Stimulated activated CD4-positive, alpha-beta T cell treated with anti-CD3 and anti-CD28 coated beads, Interleukin-15, amount 100 ng/mL, for 1 hour (primary cell): ENCODE measurements at places on chromosomes 2 and 18.

GRCh38 chr2:42957109-42957860 is 164.9 kb upstream of the HAAO start:
- DNase-seq = no peak

DNA sequence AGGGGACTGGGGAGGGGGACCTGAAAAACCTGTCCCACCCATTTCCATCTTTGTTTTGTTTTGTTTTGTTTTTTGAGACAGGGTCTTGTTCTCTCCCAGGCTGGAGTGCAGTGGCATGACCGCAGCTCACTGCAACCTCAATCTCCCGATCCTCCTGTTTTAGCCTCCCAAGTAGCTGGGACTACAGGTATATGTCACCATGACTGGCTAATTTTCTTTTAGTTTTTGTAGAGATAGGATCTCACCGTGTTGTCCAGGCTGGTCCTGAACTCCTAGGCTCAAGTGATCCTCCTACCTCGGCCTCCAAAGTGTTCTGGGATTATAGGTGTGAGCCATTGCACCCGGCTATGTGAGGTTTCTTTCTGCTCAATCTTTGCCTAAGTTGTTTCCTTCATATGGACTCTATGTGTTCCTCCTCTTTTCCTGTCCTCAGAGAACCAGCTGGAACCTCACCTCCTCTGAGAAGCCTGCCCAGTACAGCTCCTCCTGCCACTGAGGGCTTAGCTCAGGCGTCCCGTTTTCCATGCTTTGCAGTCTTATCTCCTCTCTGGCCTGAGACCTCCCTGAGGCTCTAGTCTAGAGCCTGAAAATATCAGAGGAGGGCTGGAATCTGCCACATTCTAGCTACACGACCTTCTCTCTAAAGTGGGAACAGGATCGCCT is 74.8 kb downstream of the HS1BP3 start:
- no peak for DNase-seq

DNA sequence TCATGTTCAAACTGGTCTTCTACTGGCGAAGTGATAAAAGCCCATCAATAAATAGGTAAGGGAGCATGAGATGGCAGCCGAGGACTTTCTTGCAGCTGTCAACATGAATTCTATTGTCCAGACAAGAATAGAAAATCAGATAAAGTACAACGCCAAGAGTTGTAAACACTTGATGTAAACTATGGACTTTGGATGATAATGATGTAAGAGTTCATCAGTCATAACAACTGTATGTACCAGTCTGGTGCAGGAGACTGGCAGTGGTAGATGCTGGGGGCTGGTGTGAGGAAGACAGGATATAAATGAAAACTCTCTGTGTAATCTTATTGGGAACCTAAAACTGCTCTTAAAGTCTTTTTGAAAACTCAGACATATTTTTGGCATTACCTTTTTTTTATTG is 155.9 kb upstream of the RASGRP3 start:
- DNase-seq = no peak

- no peak for DNase-seq
Observed at GRCh38 chr2:170240629-170241028, 62.7 kb downstream of the MYO3B start.

DNA sequence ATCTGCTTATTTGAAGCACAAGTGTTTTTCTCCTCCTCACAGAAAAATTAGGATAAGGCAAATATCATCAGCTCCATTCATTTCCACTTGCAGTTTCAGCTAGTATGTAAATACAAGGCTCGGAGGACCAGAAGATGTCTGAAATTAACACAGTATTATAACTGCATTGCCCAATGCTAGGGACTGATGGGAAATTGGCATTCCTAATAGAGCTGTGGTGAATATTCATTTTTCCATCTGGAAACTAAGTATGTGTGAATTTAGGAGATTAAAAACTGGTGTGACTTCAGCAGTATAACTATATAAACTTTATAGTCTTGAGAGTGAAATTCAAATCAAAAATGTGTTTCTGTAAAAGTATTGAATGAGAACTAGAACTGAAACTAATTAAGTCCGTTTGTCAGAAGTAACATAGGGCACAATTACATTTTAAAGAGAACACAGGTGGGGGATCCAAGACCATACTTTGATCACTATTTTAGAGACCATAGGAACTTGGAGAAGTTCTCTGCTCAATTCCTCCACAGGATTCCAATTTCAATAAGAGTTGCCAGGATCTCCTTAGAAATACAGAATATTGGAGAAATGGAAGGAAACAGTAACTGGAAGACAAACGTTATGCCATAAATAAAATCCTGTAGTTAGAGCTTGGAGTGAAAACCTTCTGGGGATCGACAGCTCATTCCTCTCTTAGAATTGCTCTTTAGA is 12.1 kb upstream of the ITGA6 start:
- DNase-seq = no peak

DNA sequence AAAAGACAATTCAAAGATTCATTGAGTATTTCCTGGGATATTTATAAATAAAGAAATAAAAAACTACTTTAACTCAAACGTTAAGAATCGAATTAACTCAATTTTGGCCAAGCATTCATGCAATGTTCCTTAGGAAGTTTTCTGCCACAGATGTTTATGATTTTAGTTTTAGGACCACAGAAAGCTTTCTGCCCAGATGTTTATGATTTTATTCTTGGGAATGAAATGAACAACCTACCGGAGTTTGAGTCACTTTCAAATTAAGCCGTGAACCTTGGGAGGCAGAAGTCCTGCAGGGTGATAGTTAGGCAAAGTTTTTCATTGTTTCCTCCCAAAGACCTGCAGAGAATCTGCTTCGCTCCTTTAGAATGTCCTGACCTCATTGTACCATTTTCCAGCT is 34.7 kb upstream of the MBP start:
- no peak for DNase-seq

GRCh38 chr2:217000406-217000805 is 140.5 kb upstream of the TNP1 start:
- no peak for DNase-seq

DNA sequence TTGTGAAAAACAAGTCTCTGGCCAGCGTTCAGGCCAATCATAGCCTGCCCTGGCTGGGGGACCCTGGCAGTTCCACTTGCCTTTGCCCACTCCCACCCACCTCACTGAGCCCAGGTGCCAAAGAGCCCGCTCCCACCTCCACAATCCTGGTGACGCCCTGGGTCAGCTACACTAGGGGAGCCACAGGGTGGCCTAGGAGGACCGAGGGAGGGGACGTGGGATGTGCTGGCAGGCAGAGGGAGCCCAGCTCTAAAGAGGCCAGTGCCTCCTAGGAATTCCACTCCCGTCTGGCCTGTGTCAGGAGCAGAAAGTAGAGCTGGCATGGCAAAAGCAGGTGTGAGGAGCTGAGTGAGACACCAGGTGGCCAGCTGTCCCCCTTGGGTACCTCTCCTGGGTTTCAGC is 49.3 kb downstream of the TNS1 start:
- no peak for DNase-seq

DNA sequence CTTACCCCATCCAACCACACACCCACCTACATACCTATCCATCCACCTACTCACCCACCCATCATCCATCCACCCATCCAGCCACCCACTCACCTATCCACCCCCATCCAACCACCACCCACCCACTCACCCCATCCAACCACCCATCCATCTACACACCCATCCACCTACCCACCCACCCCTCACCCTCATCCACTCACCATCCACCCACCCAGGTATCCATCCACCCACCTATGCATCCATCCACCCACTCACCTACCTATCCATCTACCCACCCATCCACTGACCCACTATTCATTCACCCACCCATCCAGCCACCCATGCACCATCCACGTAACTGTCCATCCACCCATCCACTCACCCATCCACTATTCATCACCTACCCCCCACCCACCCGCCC is 194.8 kb downstream of the EIPR1 start:
- DNase-seq = no peak

DNA sequence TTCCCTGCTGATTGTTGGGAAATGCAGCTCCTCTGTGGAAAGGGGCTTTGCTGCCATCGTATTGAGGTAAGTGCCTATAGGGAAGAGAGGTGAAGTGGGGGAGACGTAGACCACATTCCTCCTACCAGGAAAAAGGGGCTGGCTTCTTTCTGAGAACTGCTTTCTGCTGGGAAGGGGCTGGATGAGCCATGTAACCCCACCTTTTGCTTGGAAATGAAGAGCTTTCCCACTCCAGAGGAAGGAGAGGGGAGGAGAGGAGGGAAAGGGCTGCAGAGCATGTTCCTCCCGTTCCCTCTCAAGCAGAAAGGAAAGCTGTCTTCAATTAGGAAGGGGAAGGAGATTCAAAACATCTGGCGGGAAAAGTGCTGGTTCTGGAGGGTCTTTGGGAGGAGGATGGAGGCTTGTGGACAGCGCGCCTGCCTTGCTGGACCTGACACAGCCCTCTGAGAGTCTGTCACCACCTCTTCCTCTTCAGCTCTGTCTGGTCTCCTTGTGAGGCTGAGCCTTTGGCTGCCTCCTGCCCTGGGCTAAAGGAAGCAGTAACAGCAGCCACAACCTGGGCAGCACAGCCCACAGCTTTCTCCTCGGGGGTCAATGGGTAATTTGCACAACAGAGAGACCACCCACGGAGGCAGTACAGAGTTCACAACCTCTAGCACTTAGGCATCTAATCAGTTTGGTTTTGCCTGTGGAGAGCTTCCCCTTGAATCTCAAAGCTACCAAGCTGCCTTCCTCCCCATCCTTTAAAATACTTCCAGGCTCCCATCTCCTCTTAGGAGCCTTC is 410.0 kb upstream of the TNP1 start:
- DNase-seq = no peak

DNA sequence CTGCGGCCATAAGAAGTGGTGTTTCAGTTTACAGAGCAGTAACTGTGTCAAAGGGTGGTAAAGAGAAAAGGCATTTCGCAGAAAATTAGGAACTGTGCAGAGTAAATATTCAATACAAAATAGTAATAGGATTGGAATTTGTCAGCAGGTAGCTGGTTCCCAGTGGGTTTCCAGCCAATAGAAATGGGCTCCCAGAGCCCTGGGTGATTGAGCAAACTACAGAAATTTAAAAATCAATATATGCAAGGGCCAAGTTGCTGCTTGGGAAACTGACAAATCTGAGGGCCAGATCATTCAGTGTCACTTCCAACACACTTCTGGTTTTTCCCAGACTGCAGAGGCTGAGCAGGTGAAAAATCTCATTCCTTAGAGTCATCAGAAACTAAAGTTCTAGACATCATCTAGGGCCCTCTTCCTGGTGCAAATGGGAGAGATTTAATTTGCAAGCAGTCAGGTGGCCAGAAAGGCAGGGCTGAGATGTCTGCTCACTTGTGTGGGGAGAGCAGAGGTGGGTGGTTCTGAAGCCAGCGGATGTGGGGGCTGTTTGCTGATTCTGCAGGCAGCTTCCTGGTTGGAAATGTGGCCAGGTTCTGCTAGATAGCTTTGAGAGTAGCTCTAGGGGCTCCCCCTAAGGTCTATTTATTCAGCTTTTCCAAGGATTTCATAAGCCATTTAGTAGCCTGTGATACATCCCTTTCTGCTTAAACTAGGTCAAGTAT is 182.4 kb downstream of the NCK2 start:
- DNase-seq = peak; percentile 20

- no peak for DNase-seq
Observed at GRCh38 chr2:230956827-230957755, 32.0 kb upstream of the GPR55 start.

DNA sequence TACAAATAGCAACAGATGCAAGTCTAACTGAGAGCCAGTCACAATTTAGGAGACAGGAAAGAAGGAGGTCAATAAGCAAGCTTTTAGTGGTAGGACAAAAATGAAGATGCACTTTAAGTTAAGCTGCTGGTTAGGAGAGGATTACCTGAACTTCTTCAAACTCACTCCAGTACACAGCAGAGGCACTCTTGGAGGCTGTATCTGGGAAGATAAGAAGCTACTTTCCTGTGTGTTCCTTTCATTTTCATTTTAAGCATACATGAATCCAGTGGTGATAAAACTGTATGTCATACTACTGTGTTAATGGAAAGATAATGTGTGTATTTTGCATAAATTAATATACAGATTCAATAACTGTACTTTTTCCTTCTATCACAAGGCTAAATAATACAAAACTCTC is 49.6 kb downstream of the HYCC2 start:
- no peak for DNase-seq

- no peak for DNase-seq
Observed at GRCh38 chr18:43868497-43868995, 591.3 kb upstream of the SYT4 start.

- DNase-seq = no peak
Observed at GRCh38 chr2:21175895-21176646, 52.3 kb downstream of the TDRD15 start.

- DNase-seq = no peak
Observed at GRCh38 chr2:147639891-147640290, 204.9 kb upstream of the ACVR2A start.

DNA sequence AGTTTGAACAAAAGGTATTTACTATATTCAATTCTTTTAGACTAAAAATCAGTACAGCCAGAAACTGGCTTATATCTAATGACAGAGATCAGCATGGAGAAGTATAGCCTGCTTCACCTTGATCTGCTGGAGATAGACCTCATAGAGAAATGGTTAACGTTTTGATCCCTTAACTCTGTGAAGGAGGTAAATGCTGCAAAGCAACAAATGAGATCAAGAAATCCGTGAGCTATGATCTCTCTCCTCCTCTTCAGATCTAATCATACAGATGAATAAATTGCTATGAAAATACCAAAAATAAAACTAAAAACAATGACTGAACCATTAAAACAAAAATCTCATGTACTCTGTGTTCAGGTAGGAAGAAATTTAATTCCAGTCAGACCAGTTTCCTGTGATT is 42.8 kb downstream of the KLHL14 start:
- no peak for DNase-seq

DNA sequence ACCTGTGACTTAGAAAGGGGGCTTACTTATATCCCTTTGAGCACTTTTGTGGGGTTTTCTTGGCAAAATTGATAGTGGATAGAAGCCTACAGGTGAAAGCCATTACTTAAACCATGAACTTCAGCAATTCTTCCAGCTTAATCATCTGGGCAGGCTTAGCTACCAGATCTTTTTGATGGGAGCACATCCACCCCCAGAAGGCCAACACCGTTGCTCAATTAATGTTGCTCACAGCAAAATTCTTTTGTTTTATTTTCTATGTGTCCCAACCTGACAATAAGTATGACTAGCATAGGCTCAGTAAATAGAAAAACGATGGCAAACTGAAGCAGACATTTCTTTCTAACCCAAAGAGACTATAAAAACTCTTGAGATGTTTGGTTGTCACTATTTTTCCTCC is 269.4 kb upstream of the TCF4 start:
- DNase-seq = no peak

DNA sequence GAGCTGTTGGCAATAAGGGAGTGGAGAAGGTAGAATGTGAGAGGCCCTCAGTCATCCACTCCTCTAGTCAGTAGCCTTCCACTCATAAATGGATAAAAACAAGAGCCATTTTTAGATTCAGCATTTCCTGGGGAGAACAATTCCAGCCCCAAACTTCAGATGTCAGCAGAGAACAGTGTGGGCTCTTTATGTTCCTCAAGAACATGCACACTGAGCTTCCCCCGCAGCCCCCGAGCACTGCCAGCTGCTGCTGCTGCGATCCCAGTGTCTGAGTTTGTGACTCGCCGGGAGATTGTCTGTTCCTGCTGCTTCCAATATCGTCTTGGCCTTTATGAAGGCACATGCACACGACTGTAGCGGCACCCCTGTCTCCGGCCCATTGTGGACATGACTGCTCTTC is 143.7 kb upstream of the CTNNA2 start:
- DNase-seq = no peak
